Hair follicular keratinocyte (primary cell): ENCODE measurements at places on chromosomes 2 and 18. TPM values are rescaled to one million over a fixed set of nuclear protein-coding genes. Genes with fewer than 3 reads are reported as not detected.

RRM2 gene
- 22.4 and 136 TPM in 2 replicates for total RNA-seq

CCDC178 gene
- total RNA-seq: not detected in 2 replicates

SMYD5 gene
- total RNA-seq: 20.9 and 28.7 TPM in 2 replicates

COQ10B gene
- total RNA-seq: 19.7 and 24.4 TPM in 2 replicates

CCDC68 gene
- total RNA-seq: 4.6 and 4.9 TPM in 2 replicates

TCF7L1 gene
- 1.4 and 2.0 TPM in 2 replicates for total RNA-seq

EFR3B gene
- total RNA-seq: 0.55 and 0.61 TPM in 2 replicates

DYNAP gene
- not detected in 2 replicates for total RNA-seq

HOXD4 gene
- not detected in 2 replicates for total RNA-seq

GCG gene
- not detected in 2 replicates for total RNA-seq

LRRFIP1 gene
- 59.2 and 72.9 TPM in 2 replicates for total RNA-seq

CNTNAP5 gene
- not detected in 2 replicates for total RNA-seq

PTPRM gene
- total RNA-seq: 3.4 and 4.7 TPM in 2 replicates

PSMG2 gene
- total RNA-seq: 88.2 and 99.7 TPM in 2 replicates

NAPG gene
- 30.0 and 31.3 TPM in 2 replicates for total RNA-seq

RAB27B gene
- total RNA-seq: 4.3 and 5.5 TPM in 2 replicates

PRR30 gene
- total RNA-seq: not detected in 2 replicates

VWC2L gene
- total RNA-seq: not detected in 2 replicates
